ENCODE measurements at places on chromosomes 6 and 20. TPM values are rescaled to one million over a fixed set of nuclear protein-coding genes. Genes with fewer than 3 reads are reported as not detected.

DNA sequence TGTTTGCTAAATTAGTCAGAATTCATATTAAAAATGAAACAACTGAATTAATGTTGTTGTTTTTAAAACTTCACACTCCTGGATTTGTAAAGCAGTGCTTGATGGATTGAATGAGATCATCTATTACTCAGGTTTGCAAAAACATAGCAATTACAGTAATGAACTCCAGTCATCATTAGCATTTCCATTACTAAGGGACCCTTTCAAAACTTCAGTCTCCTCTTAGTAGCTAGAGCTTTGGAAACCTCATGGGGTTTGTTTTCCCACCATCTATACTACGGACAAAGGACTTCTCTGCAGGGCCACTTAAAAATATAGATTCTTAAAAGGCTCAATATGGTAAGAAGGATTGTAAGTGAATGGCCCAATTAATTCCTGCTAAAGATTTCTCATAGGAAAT, 209.9 kb upstream of the PRND start:
- no peak overlapping the region for H3K27ac ChIP-seq
- H3K36me3 ChIP-seq: no peaks in the 10 kb centered on the region
- no peak overlapping the region for H3K4me3 ChIP-seq
- H3K27me3 ChIP-seq: peaks cover 26% of the 10 kb centered on the region
- no peak for DNase-seq

DNA sequence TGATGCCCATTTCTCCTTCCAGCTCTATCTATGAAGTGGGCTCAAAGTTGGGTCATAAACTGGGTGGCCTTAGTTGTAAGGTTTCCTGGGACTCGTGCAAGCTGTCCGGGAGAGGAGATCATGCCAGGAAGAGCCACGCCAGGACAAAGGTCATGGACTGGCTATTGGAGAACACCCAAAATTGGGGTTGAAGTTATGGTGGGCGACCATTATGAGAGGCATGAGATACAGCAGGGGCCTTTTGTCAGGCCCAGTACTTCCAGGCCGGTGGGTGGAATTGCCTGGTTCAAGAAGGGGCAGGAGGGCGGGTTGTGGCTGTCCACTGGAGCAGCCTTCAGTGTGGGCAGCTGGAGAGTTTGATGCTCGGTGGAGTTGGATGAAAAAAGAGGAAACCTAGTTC, 225.1 kb upstream of the SSTR4 start:
- peaks cover 3% of the 10 kb centered on the region for H3K27me3 ChIP-seq
- H3K36me3 ChIP-seq: no peaks in the 10 kb centered on the region
- no peak overlapping the region for H3K27ac ChIP-seq
- no peak overlapping the region for H3K4me3 ChIP-seq
- no peak for DNase-seq

DNA sequence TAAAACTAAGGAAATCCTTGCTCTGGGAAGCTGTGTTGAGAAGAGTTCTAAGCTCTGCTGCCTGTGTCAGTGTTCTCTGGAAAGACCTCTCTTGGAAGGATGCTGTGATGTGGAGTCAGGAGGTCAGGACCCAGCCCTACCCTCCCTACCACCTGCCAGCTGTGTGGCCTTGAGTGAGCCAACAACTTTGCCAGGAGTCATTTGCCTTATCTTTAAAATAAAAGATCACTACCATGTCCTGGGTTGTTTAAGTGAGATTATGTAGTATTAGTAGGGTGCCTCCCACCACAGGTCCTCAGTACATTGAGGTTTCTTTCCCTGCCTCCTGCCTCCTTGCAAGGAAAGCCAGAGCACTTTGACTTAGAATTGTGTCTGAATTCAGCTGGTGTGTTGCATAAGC, 64.9 kb downstream of the FOXO3 start:
- no peaks in the 10 kb centered on the region for H3K27me3 ChIP-seq
- no peaks in the 10 kb centered on the region for H3K36me3 ChIP-seq
- DNase-seq: no peak
- H3K4me1 ChIP-seq: peaks cover 53% of the 10 kb centered on the region

GRCh38 chr6:98212468-98212867, 621.9 kb upstream of the POU3F2 start:
- H3K4me3 ChIP-seq: no peak overlapping the region
- H3K27me3 ChIP-seq: no peaks in the 10 kb centered on the region
- H3K36me3 ChIP-seq: no peaks in the 10 kb centered on the region

The SIGLEC1 gene
- not detected for total RNA-seq

The LHFPL5 gene
- total RNA-seq: not detected

DNA sequence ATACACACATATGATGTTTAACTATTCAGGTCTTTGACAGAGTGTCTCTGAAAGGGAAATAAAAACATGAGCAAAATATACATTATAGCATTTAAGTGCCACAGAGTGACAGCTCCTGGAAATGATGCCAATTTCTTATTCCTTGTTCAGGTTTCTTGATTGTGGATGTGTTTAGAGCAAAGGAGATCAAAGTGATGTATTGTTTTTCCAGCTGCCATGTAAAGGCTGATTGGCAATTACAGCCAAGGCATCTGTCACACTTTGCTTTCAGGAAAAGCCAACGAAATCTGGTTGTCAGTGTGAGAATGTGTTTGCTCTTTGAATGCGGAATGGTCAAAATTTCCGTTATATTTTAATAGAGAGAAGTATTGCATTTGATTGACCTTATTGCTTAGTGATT, 347.8 kb upstream of the FLRT3 start:
- H3K27me3 ChIP-seq: no peaks in the 10 kb centered on the region
- no peak overlapping the region for H3K27ac ChIP-seq
- no peaks in the 10 kb centered on the region for H3K4me1 ChIP-seq

DNA sequence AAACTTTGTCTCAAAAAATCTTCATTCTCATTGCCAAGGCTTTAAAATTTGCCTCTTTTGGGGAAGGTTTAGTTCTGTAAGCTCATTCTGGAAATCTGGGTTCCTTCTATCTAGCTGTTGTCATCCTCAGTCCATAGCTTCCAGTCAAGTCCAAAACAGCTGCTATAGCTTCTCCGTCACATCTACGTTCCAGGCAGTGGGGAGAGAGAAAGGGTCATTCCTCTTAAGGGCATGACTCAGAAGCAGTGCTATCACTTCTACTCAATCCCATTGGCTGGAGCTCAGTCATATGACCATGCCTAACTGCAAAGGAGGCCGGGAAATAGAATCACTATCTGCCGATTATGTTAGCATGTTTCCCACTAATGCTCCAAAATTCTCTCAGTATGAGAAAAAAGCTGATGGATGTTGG, 141.4 kb upstream of the PTPN1 start:
- peaks cover 3% of the 10 kb centered on the region for H3K27me3 ChIP-seq
- H3K4me1 ChIP-seq: peaks cover 4% of the 10 kb centered on the region
- H3K36me3 ChIP-seq: no peaks in the 10 kb centered on the region
- no peak for DNase-seq
- no peak overlapping the region for H3K4me3 ChIP-seq

The RSPO3 gene
- total RNA-seq: not detected

The LRP11 gene
- 1.9 TPM for total RNA-seq

The CTAGE9 gene
- total RNA-seq: not detected

DNA sequence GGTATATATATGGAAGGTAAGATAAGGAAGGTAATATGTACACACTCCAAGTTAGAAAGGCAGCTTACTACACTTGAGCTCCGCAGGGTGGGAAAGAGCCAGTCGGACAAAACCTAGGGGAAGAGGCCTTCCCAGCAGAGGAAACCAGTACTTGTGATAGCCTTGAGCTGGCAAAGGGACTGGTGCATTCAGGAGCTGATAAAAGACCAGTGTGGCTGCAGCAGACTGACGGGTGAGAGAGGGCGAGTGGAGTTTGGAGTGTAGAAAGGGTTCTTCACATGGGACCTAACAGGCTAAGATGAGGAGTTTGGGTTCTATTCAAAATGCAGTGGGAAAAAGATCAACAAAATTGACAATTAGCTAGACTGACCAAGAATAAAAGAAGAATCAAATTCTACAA, 49.3 kb upstream of the KIF13A start:
- H3K4me1 ChIP-seq: no peaks in the 10 kb centered on the region
- H3K27me3 ChIP-seq: peaks cover 1% of the 10 kb centered on the region
- no peaks in the 10 kb centered on the region for H3K36me3 ChIP-seq
- DNase-seq: no peak
- no peak overlapping the region for H3K4me3 ChIP-seq

The TLDC2 gene
- total RNA-seq: not detected

The PMEPA1 gene
- total RNA-seq: 2.0 TPM

DNA sequence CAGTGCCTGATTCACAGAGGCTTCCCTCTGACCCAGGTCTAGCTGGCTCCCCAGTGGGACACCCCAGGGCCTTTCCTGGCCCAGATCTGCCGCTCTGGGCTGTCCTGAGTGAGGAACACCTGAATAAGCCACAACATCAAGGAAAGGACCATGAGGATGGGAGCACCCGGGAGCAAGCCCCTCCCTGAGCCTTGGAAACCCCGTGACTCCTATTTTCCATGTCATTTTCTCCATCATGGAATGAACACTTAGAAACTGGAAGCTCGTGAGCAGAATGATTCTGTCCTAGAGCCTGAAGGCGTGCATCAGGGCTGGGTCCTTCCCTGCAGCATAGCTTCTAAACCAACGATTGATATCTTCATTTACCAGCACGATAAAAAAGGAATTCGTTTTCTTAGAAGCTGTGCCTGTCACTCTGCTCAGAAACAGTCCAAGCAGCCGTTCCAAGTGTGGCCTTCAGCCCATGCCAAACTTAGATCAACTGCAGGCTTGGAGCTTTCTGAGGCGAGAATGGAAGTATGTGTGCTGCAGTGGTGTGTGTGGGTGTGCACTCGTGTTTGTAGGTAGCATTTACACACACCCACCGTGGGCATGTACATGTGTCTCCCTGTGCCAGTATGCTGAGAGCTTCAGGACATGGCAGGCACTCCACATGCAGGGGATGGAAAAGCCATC, 83.2 kb upstream of the FOXC1 start:
- H3K27ac ChIP-seq: no peak overlapping the region
- H3K27me3 ChIP-seq: peaks cover 6% of the 10 kb centered on the region
- peaks cover 22% of the 10 kb centered on the region for H3K4me1 ChIP-seq
- H3K36me3 ChIP-seq: no peaks in the 10 kb centered on the region

- no peaks in the 10 kb centered on the region for H3K36me3 ChIP-seq
- no peak overlapping the region for H3K4me3 ChIP-seq
- DNase-seq: no peak
- H3K27ac ChIP-seq: no peak overlapping the region
These were observed 15.4 kb downstream of the POPDC3 start for GRCh38 chr6:105164418-105164817.

The NCR2 gene
- 0.56 TPM for total RNA-seq

GRCh38 chr6:34986845-34987246, 97.8 kb downstream of the ANKS1A start:
- H3K4me1 ChIP-seq: no peaks in the 10 kb centered on the region
- no peak overlapping the region for H3K27ac ChIP-seq
- peaks cover 22% of the 10 kb centered on the region for H3K36me3 ChIP-seq
- H3K4me3 ChIP-seq: no peak overlapping the region
- no peaks in the 10 kb centered on the region for H3K27me3 ChIP-seq

GRCh38 chr6:124822204-124822613, 140.0 kb upstream of the RNF217 start:
- H3K4me1 ChIP-seq: no peaks in the 10 kb centered on the region
- no peak overlapping the region for H3K27ac ChIP-seq
- no peaks in the 10 kb centered on the region for H3K27me3 ChIP-seq
- DNase-seq: no peak
- no peak overlapping the region for H3K4me3 ChIP-seq

DNA sequence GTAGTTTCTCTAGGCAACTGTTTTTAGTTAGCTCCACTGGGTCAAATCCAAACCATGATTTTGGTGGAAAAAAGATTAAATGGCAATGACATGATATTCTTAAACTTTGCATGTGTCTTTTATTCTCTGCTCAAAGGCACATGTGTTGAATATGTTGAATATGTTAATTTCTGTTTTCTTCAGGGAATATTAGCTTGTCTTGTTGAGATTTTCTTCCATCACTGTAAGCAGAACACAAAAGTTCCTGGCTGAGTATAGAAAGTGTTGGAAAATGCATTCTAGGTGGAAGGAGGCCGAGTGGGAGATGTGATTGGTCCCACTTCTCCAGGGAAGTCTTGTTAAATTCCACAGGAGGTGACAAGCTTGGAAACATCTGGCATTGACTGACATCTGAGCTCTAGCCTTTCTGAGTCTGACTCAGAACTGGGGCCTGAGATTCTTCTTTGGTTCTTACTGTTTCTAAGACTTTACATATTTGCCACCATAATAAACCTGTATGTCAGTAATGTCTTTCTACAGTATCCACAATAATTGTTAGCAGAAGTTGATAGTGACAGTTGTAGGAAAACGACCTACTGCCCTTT, 81.1 kb downstream of the LAMA4 start:
- no peak overlapping the region for H3K27ac ChIP-seq
- peaks cover 21% of the 10 kb centered on the region for H3K27me3 ChIP-seq
- H3K4me3 ChIP-seq: no peak overlapping the region
- no peaks in the 10 kb centered on the region for H3K4me1 ChIP-seq

- no peak for DNase-seq
- peaks cover 13% of the 10 kb centered on the region for H3K36me3 ChIP-seq
- no peak overlapping the region for H3K4me3 ChIP-seq
- H3K27me3 ChIP-seq: peaks cover 2% of the 10 kb centered on the region
- peaks cover 51% of the 10 kb centered on the region for H3K4me1 ChIP-seq
- H3K27ac ChIP-seq: peak overlapping the region; percentile 95
These were observed 144.2 kb downstream of the DLL1 start for GRCh38 chr6:170146640-170147039.

GRCh38 chr20:42792052-42792451, 397.7 kb downstream of the PTPRT start:
- H3K4me1 ChIP-seq: no peaks in the 10 kb centered on the region
- no peaks in the 10 kb centered on the region for H3K36me3 ChIP-seq
- H3K27ac ChIP-seq: no peak overlapping the region
- no peak overlapping the region for H3K4me3 ChIP-seq
- H3K27me3 ChIP-seq: no peaks in the 10 kb centered on the region

GRCh38 chr6:87375315-87375714, 30.7 kb downstream of the C6orf163 start:
- no peak overlapping the region for H3K4me3 ChIP-seq
- H3K27me3 ChIP-seq: no peaks in the 10 kb centered on the region
- no peak for DNase-seq
- no peak overlapping the region for H3K27ac ChIP-seq
- no peaks in the 10 kb centered on the region for H3K36me3 ChIP-seq
- peaks cover 3% of the 10 kb centered on the region for H3K4me1 ChIP-seq

DNA sequence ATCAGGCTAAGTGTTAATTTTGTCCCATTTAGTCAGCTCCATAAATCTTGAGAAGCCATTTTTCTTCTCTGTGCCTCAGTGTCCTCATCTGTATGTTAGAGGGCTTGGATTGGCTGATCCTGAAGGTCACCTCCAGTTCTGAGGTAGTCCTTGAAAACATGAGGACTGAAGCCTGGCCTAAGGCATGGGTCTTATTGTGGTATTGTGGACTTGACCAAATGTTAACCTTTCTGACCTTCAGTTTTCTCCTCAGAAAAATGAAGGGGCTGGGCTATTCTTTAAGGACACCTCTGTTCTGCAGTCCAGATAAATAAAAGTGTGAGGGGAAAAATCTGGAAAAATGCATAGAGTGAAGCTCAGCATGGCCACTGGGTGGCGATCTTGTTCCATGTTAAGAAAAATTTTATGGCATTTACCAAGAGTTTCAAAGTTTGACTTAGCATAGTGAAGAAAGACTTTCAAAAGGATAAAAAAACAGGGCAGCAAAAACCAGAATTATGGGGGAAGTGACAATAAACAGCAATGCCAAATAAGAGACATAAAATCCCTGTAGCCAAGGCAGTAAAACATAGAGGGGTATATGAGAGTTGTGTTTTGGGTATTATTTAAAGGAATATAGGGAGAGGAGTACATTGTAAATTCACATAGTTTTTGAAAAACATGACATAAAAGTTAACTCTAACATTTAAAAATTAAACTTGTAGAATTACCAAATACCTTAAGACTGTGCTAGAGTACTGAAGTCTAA, 13.2 kb upstream of the TFB1M start:
- H3K36me3 ChIP-seq: no peaks in the 10 kb centered on the region
- H3K4me3 ChIP-seq: no peak overlapping the region
- peaks cover 31% of the 10 kb centered on the region for H3K4me1 ChIP-seq

GRCh38 chr6:75600768-75601167, 912 bp upstream of the SENP6 start:
- H3K4me3 ChIP-seq: peak overlapping the region; percentile 91
- DNase-seq: peak; percentile 25
- peaks cover 48% of the 10 kb centered on the region for H3K4me1 ChIP-seq
